ENCODE measurements at places on chromosomes 5 and 9.
A peak's percentile ranks its signal among the peaks of the same experiment; 100 is the strongest.

DNA sequence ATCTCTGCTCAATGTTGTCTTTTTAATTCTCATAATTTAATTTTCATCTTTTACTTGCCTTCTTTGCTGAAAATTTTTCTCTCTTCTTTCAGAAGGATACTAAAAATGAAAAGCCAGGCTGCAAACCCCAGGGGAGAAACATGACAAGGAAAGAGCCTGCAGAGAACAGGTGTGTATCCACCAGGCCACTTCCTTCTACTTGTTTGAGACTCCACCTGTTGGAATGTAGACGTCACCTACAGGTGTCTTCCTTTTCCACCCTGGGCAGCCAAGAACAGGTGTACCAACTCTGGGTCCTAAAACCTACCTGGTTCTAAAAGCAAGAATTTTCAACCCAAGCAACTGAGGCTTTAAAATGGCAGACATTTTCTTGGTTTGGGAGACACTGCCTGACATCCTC, 166.8 kb downstream of the ATP10B start:
- no peak for DNase-seq

DNA sequence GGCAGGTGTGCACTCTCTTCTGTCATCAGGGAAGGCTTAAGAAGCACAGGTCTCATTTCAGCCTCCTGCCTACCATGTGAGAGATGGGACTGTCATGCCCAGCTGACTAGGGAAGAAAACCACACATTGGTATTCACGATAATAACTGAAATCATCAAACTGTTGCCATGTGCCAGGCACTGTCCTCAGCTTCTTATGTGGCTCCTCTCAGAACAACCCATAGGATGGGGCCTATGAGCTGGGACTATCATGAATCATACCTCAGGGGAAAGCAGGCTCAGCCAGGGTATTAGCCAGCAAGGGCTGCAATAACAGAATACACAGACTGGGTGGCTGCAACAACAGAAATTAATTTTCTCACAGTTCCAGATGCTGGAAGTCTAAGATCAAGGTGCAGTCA, 3.3 kb downstream of the AFAP1L1 start:
- DNase-seq, result no peak

DNA sequence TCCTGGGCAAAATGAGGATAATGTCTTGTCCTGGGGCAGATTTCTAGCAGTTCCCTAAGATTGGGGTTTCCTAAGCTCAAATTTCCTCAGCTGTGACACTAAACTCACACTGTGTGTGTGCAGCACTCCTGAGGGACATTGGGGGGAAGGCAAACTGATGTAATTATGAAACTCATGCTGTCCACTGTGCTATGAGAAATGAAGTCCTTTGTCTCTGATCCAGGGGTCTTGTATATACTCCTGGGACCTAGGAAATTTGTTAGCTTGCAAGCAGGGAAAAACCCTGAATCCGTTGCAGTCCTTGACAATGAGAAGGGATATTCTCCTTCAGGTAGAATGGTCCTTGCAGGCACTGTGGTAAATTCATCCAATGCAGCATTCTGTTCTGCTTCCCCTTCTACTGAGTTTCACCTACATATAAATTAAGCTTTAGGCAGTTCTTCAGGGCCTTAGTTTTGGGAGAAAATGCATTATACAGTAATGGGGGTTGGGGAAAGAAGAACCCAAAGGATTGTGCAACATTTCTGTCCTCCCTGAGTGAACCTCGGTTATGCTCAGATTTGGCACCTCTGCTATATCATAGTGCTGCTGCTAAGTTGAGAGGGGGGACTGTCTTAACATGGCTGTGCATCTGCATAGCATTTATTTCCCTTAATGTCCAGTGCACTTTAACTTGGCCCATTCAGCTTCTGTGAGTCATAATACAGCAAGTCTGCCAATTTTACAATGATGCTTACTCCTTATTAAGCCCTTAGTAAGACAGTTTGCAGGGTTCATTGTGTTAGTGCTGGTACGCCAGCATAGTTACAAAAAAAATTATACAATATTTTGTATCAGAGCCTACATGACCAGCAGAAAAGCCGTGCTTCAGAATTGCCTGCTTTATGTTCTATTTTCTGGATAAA, 80.2 kb downstream of the PJA2 start:
- DNase-seq, result no peak

GRCh38 chr5:58127255-58128220, 332.3 kb downstream of the PLK2 start:
- no peak for DNase-seq

DNA sequence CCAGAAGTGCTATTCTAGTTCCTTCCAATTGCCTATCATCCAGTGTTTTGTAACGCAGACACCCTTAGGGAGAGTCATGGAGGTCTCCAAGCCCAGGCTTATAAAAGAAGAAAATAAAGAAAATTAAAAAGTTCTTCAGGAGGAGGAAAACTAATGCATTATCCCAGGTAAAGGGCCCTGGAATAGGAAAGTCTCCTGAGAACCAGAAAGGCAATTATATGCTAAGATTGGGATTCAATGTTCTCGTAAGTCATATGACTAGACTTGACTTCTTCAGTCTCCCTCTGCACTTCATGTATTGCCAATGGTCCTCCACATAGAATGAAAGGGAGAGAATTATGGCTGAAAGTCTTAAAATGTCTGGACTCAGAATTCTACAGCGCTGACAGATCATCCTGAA, 154.4 kb upstream of the STK32A start:
- no peak for DNase-seq

GRCh38 chr5:161625673-161626072, 59.8 kb upstream of the GABRA6 start:
- no peak for DNase-seq

DNA sequence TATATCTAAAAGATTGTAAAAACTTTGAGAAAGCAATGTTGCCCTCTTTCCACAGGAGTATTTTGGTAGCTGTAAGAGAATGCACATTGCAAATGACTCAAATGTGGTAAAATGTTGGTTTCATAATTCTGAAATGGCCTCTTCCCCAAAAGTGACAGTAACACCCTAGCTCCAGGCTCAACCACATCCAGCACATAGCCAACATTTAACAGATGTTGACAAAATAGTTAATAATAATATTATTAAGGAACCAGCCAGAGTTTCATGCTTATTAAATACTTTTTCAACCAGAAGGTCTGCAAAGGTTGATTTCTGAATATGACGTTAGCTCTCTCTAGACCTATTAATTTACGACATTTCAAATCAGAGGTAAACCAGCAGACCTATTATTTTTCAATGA, 1.3 kb downstream of the ANXA1 start:
- DNase-seq, result peak; percentile 60

GRCh38 chr9:136617746-136618579, 44.8 kb upstream of the EGFL7 start:
- DNase-seq, result no peak

DNA sequence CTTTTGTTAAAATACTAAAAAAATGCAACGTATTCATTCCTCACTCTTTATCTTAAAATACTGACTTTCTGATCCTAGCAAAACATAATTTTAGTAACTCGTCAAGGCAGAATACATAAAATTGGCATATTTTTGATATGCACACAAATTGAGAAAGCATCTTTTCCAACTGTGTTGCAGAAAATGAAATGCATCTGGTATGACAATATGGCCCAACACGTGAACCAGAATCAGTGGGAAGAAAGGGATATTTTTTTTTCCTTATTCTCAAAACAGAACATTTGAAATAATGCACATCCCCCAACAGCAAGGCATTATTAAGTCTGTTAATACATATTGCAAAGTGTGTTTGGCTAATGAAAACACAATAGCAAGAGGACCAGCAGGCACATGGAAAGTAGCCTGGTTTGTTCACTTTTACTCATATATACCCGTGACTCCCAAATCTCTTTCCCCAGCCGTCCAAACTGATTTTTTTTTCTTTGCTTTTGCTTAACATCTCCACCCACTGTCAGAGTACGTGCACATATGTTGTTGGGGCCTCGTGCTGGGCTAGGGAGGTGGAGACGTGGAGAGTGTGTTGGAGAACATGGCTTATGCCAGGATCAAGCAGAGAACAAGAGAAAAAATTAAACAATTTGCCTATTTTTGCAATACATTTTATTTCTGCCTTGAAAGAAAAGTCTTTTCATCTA, 4.3 kb downstream of the MCTP1 start:
- peak; percentile 26 for DNase-seq

DNA sequence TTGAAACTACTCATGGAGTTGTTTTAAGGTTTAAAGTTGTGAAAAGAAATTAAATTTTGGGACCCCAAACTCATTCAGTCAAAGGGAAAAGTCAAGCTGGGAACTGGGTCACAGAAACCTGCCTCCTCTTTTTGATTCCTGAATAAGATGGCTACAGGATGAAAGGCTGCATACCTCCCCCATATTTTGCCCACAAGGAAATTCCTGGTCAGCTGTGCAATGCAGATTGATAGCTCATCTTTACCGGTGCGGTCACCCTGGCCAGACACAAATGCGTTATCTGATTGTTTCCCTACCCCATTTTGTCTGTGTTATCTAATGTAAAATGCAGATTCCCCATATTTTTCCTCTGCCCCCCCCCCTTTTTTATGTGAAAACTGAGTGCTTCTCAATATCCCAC, 1.3 kb downstream of the HAVCR2 start:
- DNase-seq, result peak; percentile 35

GRCh38 chr5:26439121-26439520, 599.3 kb downstream of the CDH9 start:
- no peak for DNase-seq

DNA sequence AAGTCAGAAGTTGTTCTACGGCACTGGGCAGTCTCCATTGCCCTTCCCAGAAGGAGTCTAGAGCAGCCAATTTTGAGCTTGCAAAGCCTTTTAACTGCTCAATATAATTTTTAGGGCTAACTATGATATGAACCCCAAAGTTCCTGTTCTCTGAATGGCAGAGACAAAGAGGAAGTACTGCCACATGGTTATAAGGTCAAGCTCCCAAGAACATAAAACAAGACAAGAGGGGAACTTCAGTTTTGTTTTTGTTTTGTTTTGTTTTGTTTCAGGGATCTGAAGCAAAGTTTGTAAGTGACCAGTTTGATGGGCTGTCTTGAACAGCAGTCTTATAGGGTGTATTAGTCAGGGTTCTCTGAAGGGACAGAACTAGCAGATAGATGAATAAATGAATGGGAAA, 11.9 kb upstream of the SMC2 start:
- DNase-seq, result peak; percentile 39

DNA sequence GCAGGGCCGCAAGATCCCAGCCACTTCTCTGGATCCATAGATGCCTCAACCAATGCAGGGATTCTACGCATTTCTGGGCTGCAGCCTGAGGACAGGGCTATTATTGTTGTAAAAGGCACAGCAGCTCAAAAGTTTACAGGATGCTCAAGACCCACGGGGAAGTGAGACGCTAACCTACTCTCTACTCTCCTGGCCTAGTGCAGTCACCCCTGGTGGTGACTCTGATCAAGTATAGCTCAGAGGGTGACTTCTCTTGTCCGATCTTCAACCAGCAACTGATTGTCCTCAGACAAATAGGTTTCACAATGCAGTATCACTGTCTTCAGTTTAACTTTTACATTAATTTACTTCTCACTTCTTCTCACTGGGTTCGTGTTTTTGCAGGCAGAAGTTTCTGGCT, 34.3 kb upstream of the ZNF354B start:
- no peak for DNase-seq

DNA sequence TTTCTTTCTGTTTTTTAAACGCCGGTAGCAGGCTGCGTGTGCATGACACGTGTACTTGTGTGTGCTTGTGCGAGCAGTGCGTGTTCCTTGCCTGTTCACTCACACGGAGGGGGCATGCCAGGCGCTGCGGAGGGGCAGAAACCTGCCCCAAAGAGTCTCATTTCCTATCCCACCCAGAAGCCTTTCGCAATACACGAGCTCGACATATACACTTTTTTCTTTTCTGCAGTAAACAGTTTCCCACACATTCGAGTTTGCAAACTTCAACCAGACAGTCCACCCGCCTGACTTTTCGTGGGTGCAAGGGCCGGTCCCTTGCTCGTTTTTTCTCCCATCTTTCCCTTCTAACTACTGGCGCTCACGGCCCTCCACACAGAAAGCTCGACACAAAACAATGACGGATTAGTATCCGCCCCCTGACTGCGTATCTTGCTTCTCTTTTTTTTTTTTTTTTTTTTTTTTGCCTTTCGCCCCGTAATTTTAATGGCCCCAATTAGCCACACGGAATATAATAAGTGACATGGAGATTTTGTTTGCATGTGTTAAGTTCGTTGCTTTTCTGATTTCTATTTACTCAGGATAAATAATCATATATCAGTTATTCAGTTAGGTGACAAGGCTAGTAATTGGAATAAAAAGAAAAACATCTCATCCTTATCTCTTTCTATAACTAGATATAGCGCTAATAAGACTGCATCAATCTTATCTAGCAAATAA, 5.3 kb upstream of the OTP start:
- no peak for DNase-seq

GRCh38 chr5:17079562-17079961, 137.9 kb upstream of the BASP1 start:
- DNase-seq, result no peak

DNA sequence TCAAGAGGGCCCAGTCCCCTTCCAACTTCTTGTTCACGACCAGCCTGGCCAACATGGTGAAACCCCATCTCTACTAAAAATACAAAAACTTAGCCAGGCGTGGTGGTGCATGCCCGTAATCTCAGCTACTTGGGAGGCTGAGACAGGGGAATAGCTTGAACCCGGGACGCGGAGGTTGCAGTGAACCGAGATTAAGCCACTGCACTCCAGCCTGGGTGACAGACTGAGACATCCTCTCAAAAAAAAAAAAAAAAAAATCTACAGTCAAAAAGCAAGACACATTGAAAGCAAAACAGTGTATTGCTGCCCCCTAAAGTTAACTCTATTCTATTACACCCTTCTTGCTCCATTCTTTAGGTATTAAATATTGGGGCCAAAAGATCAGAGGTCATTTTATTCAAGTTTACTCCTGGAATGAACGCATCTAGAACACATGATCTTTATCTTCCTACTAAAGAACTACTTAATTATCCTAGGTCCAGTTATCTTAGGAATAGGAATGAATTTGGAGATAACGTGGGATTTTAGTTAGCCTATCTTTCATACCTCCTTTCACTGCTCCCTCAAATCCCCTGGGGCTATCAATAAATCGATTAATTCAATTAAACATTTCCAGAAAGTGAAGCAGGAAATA, 2.4 kb downstream of the ATG12 start:
- DNase-seq, result peak; percentile 31

DNA sequence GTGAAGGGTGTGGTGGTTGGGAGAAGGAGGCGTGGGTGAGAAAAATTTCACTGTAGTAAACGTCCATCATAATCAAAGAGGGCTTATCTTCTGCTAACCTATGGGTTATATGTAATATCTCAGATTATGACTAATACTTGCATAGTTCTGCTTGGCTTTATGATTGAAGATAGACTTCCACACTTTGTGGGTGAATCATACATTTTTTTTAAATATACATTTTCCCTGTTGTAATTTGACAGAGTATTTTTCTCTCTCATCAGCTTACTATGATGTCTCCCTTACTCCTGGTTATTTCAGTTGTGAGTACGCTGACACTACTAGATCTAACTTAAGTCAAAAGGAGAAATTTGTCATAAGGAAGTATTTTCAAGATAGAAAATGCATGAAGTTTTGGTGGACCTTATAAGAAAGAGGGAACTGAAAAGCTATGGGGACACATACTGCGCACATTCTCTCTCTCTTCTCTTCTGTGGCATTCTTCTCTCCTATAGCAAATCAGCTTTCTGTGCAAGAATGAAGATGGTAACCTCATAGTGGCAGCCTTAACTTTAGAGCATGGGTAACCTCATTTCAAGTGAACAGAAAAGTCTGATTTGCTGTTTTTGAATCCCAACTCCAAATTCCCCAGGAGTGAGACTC, 4.9 kb upstream of the JAK2 start:
- DNase-seq, result peak; percentile 94

Data from OCI-M1 (cell line).